Stimulated activated CD8-positive, alpha-beta memory T cell treated with anti-CD3 and anti-CD28 coated beads, Interleukin-15, amount 100 ng/mL, for 4 hours (primary cell): ENCODE measurements at places on chromosomes 13 and 19.

DNA sequence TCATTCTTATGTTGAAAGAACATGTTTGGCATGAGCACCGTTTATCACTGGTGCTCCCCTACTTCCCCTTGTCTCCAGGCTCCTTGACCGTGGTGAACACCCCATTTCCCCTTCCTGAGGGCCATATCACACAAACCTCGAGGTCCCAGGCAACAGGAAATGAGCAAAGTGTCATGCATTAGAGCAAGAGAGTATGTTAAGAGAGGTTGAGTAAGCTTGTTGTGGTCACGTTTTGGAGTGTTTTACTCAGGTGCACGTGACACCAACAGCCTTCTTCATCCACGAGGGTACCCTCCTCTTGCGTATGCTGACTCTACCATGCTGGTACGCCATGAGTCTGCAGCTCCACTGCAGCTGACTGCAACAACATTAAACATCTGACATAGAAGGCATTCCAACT lies 482.2 kb upstream of the NBEA start:
- DNase-seq: no peak

DNA sequence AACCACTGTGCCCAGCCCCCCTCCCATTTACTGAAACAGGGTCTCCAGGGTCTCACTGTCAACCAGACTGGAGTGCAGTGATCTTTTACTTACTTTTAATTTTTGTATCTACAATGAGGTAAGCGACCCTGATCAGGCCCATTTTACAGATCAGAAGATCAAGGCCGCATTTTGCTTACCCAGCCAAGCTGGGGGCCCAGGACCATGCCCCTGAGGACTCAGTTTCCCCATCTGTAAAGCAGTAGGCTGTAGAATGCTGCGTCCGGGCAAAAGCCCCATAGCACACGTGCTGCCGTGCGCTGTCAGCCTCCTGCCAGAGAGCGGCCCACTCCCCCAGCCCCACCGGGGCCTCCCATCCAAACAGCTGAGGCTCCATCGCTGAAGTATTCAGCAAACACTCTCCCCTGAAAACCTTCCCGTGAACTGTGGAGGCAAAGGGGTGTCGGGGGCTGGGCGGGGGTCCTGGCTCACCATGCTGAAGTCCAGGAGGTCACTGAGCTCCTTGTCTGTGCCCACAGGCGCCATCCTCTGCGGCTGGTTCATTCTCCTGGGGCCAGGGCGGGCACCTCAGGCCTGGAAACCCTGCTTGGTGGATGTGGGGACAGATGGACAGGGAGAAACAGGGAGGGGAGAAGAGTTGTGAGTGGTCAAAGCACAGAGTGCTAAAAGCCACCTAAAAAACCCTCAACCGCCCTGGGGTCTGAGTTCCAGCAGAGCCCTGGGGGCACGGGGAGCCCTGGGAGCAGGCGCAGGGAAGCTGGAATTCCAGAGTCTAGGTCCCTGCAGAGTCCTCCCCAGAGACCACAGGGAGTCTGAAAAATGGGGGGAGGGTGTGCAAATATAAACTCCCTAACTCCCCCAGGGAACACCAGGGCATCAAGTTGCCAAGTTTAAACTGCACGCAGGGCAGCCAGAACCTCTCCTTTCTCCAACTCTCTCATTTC lies 2.4 kb downstream of the TCF3 start:
- no peak for DNase-seq

DNA sequence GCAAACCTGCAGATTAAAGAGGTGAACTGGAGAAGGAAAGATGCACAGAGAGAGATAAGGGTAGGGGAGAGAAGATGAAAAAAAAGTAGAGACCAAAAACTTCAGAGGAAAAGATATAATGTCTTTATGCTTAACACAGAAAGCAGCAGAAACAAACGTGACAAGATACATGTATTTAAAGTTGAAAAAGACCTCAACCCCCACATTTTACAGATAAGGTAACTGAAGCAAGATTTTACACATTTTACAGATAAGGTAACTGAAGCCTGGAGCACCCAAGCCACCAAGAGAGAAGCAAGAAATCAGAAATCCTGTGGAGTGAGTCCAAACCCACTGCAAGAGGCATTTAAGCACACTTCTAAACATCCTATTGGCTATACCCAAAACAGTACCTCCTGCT lies 185.3 kb downstream of the TBC1D4 start:
- no peak for DNase-seq

- DNase-seq: no peak
Observed at GRCh38 chr13:101289764-101290163, 126.5 kb downstream of the NALCN start.

DNA sequence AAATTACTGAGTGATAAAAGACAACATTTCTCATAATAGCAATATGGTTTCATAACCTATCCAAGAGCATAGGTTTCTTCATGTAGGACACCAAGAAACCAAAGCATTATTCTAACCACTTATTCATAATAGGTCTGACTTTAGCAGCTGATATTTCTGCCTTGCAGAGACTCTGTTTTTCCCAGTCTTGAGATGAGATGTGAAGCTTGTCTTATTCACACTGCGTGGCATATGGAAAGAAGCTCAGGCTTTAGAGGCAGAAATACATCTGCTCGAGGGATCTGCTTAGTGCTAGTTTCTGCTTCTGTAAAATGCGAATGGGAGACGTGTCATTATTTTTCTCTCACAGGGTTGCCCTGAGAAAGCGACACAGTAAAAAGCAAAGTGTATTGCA lies 232.0 kb upstream of the SPRY2 start:
- no peak for DNase-seq

- DNase-seq: no peak
Observed at GRCh38 chr13:113658836-113659235, 838 bp upstream of the ATP4B start.

DNA sequence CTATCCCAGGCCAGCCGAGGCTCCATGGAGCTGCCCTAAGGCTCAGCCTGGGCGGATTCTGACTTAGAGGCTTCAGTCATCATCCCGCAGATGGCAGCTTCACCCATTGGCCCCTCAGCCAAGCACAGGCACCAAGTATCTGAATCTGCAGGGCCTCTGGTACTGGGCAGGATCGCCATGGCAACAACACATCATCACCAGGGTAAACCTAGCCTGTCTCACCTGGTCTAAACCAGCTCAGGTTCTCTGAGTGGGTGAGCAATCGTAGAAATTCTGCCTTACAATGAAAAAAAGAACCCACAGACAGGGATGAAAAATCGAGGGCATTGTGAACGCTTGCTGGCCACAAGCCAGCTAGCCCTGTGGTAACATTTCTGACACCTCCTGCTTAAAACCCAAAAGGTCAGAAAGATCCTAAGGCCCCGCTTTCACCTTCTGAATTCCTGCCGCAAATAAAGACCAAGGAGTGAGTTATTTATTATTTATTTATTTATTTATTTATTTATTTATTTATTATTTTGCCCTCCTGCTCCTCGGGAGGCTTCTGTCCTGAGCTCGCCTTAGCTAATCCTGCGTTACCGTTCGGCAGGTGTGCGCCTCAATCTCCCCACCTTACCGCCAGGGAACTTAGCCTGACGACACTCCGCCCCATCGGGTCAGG lies 12.0 kb upstream of the CEACAM21 start:
- DNase-seq: no peak

GRCh38 chr19:47713046-47714021 lies at the start of gene EHD2:
Gene EHD2, plus strand, starts transcription at chr19:47713422. Its CDS starts 3,191 bp downstream, at chr19:47716613.
- no peak for DNase-seq

- no peak for DNase-seq
Observed at GRCh38 chr13:64075543-64076271, 2660.1 kb upstream of the PCDH20 start.
